ENCODE measurements at places on chromosomes 1 and 21. TPM values are rescaled to one million over a fixed set of nuclear protein-coding genes. Genes with fewer than 3 reads are reported as not detected.

FOXO6 gene
- total RNA-seq: 0.34 TPM

ADORA1 gene
- not detected for total RNA-seq

SYCP1 gene
- total RNA-seq: not detected

GRCh38 chr1:229164348-229164747, 106.6 kb upstream of the RAB4A start:
- no peak for DNase-seq

DNA sequence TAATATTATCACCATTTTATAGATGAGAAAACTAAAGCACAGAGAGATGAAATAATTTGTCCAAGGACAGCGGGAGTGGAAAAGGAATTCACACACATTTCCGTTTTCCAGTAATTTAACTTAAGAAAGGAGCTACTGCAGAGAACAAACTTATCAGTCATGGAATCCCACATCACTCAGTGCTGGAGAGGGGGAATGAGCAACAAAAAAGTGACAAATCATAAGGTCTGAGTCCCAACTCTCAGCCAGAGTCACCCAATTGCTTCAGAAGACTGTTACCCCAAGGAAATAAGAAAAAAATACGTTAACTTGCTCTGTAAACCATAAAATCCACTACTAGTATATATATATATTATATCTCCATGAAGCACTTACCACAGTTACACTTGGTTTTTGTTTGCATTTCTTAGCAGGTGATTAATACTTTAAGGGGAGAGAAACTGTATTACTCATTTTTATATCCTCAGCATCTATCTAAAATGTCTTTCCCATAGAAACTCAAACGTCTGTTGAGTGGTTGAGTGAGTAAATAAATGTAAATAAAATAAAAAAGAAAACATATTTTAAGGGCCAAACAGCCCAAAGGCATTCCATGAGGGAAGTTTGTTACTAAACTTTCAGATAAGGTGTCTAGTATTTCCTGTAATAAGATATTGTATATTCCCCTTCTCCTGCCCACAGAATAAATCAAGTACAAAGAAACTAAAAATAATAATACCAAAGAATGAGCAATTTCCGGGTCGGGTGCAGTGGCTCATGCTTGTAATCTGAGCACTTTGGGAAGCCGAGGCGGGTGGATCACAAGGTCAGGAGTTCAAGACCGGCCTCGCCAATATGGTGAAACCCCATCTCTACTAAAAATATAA, 76.8 kb downstream of the SLC45A1 start:
- no peak for DNase-seq

GRCh38 chr21:21715266-21715969, 717.2 kb downstream of the NCAM2 start:
- DNase-seq: no peak

GRCh38 chr1:157101149-157101548, 1.5 kb upstream of the ETV3L start:
- DNase-seq: no peak

DNA sequence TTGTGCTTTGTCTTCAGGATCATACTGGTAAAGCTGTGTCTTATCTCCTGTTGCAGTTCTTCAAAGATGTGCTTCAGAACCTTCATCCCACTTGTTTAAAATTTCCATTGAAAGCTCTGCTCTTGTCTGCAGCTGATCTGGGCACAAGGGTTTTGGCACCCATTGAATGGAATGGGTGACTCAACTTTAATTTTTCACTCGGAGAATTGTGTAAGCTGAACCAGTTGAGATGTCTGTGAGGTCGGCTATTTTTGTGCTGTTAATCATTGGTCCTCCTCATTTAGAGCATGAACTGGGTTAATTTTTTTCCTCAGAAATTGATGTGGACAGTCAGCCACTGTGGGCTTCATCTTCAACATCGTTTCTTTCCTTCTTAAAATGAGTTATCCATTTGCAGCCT, 252.1 kb downstream of the TM2D1 start:
- DNase-seq: no peak
